ENCODE measurements at places on chromosomes 12 and 14.

GRCh38 chr12:91211866-91212265 lies 29.2 kb upstream of the DCN start:
- DNase-seq: no peak

DNA sequence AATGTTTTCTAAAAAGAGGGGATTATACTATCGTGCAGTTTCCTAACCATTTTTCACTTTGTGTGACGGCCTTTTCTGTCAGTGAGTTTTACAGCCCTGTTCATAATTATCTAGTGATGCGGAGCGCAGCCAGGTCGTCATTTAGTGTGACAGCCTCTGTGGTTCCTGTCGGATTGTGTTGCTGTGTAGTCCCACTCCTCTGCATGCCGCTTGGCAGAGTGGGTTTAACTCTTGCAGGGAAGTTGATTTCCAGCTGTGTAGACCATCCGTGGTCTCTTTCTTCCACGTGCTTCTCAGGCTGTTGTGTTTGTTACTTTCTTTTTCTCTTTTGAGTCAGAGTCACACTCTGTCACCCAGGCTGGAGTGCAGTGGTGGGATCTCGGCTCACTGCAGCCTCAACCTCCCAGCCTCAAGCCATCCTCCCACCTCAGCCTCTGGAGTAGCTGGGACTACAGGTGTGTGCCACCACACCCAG lies 8.6 kb downstream of the RAN start:
- no peak for DNase-seq

DNA sequence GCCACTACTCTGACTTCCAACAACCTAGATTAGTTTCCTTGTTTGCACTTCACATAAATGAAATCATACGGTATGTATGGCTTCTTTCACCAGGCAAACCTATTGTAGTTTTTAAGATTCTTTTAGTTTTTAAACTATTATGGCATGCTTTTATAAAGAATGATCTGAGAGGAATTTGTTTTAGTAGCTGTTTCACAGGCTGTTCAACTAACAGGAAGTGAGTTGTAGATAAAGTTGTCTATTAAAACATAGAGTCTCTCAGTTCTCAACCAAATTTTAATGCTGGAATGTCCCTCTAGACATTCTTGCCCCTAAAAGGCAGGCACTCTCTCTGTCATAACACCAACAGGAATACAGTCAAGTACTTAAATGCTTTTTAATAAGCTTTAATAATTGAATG lies 102.7 kb upstream of the DACT1 start:
- no peak for DNase-seq

DNA sequence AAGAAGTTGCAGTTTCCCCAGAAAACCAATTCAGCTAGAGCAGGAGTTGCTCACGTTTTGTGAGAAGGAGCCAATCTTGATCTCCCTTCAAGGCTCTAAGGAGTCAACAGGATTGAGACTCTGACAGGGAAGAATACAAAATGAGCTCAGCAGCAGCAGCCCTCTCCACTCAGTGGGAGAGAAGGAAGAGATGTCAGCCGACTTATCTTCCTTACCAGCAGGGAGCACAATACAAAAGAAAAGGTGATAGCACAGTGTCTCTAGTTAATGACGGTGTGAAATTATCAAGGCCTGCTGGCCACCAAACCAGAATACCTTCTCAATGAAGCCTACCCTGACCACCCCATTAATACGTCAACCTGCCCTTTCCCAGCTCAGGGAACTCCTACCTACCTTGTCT lies 223.6 kb upstream of the TMPO start:
- no peak for DNase-seq

DNA sequence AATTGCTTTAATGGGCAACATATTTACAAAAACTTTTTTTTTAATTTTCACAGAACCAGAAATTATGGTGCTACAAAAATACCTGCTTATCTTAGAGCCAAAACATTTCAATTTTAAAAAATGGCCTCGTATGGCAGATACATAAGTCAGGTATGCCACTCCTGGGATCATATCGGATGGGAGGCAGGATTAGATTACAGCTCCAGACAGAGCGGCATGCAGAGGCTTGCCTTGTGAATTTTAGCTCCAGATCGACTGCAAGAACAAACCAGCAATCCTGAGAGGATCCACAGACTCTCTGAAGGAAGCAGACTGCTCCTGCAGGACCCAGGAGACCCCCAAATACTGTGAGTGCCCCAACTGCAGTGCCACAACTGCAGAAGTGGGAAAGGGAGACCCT lies 169.3 kb upstream of the AMIGO2 start:
- no peak for DNase-seq

DNA sequence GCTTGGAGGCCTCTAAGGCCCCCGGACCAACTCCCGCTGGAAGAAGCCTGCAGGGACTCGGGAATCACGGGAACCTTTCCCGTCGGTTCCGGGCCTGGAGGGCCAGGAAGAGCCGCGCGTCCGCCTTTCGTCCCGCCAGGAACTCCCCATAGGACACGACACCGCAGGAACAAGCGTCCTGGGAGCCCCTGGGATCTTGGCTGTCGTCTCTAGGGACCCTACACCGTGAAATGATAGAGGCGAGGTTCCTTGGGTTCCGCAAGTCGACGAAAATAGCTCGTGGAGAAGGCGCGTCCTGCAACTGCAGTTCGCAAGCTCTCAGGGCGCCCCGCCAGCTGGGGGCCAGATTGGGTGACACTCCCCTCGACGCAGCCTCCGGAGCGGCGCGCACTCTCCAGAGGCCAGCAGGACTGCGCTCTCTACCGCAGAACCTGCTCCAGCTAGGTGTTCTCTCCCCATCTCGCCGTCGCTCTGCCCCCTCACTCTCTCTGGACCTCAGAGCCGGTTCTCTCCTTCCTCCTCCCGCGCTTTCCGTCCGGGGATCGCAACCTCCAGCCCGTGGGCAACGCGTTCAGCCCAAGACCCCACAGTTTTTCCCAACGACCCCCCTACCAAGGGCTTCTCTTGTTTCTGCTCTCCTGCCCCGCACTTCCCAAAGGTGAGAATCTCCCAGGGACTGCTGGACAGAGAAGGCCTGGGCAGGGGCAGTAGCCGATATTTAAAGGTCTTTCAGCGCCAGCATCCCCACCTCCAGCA lies 776 bp downstream of the BMP4 start:
- DNase-seq: no peak

- DNase-seq: no peak
Measured at GRCh38 chr14:78968265-78968664, 798.1 kb downstream of the NRXN3 start.

DNA sequence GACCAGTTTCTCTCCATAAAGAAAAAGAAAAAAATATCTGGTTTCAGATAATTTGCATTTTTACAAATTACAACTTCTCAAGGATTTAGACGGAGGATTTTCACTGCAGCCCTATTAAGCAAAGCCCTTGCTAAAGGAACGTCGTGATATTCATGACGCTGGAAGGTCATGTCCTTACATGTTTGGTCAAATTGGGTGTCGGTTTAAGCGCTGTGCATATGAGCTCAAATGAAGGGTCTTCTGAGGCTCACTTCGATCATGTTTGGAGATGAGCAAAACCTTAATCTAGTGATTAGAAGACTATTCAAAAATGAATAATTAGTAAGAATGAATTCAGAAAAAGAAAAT lies 67.3 kb upstream of the USP15 start:
- DNase-seq: no peak

DNA sequence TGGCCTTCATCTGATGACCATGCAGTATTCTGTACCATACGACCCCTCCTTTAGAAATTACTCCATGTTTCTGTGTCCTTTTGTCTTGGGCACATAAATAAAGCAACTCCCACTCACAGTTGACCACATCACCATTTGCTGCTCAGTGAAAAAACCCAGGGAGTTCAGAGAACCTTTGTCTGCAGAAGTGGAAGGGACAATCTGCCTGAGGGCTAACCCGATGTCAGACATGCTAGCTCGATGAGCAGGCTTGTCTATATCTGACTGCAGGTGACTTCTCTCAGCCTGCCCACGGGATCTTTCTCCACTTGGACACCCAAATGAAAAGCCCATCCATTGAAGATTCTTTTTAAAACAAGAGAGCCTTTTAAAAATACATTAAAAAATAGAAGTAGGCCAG lies 45.7 kb upstream of the GRIP1 start:
- DNase-seq: no peak

Data from activated T-cell treated with anti-CD3 and anti-CD28 coated beads, Interleukin-2, amount 50 U/mL, for 48 hours (primary cell).